Nucleus accumbens (tissue), 56 donors: ENCODE measurements at places on chromosomes 3 and 15.

GRCh38 chr3:77726517-77726916, 686.6 kb downstream of the ROBO2 start:
- no peak for DNase-seq

GRCh38 chr3:152460936-152461335, 192.2 kb downstream of the MBNL1 start:
- DNase-seq = no peak

DNA sequence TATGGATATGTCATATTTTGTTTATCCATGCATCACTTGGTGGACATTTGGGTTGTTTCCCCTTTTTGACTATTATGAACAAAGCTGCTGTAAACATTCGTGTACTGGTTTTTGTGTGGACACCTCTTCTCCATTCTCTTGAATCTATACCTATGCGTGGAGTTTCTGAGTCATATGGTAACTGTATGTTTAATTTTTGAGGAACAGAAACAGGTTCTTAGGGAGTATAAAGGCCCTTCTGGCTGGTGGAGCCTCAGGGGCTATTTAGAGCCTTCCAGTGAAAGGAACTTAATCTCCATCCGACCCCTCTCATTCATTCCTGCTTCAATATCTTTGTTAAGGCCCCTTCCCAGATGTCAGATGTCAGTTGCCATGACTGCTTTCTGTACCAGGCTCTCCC, 14.1 kb upstream of the CTXND1 start:
- DNase-seq = no peak

- no peak for DNase-seq
These were observed 120.2 kb downstream of the TFDP2 start for GRCh38 chr3:142029052-142029642.

DNA sequence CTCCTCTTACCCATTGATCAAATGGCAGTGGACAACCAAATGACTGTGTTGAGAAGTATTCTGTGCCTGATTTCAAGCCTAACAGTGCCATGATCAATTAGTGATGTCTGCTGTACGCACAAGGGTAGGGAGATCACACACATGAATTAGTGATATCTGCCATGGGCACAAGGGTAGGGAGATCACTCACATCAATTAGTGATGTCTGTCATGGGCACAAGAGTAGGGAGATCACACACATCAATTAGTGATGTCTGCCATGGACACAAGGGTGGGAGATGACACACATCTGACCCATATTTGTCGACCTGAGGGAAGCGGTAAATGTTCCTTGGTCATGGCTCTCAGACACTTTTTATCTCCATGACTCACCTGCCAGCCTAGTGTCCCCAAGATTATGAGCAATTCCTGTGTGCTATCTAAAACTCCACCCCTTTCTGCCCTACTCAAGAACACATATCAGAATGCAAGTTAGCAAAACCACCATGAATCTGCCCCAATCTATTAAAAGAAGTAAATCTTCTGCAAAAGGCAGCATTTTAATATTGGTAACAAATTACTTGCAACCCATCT, 165.0 kb downstream of the NTRK3 start:
- no peak for DNase-seq

DNA sequence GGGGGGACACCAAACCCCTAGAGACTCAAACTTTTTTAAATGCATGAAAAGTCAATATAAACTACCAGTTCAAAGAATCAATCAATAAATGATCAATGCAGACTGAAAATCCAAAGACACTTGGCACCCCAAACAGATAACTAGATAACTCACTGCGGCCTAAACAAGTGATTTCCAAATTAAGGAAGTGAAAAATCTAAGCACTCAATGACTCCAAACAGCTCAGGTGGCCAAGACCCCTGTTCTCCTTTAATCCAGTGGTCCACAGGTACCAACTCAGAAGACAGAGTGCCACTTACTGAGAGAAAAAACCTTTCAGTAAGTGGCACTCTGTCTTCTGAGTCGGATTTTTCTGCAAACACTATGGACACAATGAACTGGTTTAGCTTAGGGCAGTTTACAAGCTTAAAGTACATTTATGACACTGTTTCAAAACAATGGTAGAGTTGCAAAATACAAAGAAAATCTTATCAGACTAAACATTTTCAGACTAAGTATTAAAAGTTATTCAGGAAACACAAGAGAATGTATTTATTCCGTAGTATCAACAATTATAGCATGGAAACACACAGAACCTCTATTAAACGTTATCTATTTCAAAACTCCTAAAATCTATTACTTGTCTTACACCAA, 4.7 kb downstream of the DLG1 start:
- no peak for DNase-seq

- DNase-seq = no peak
These were observed 16.4 kb downstream of the CORO2B start for GRCh38 chr15:68595260-68595564.

GRCh38 chr3:114126461-114126860, 52.4 kb downstream of the DRD3 start:
- no peak for DNase-seq

DNA sequence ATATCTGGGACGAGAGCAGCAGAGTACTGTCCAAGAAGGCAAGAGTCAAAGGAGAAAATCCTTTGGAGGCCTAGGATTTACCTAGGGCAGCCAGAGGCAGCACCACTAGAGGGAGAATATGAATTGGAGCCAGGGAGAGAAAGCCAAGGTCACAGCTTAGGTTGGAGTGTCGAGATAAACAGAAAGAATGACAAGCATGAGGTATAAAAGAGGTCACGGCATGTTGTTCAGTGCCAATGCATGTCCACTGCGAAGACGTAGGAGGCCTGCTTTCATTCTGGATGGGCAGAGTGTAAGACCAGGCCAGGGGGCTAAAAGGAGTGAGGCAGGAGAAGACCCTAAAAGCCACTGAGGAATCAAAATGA, 47.2 kb downstream of the THBS1 start:
- DNase-seq = no peak

- DNase-seq = no peak
These were observed 540.8 kb upstream of the SGO1 start for GRCh38 chr3:20726786-20727185.

DNA sequence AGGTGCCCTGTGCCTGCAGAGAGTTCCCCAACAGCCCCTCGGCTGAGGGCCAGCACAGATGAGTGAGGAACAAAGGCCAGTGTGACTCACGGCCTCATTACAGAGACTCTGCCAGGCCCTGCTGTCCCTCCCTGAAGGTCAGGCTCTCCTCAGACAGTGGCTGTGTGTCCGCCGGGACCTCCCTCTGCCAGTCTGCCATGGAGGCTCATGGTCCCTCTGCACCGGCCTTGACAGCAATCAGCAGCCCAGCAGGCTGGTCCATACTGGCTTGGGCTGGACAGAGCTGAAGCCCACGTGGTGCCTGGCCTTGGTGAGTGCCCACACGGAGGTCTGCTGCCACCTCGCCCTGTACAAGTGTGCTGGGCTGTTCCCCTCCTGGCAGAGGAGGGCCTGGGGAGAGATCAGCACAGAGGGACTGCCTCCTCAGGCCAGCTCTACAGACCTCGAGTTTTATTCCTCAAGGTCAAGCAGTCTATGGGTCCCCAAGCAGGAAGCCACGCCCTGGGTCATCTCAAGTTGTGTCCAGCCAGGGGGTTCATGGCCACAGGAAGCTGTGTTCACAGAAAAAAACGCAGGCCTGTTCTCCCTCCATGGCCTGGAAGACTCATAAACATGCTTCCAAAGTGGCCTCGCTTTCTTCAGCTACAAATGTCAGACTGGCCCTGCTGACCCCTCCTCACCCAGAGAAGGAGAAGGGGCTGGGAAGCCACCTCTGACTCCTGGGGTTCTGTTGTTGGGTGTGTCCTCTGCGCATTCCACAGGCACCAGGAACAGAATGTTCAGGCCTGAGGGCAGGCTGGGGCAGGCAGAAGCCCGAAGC, 27.0 kb downstream of the SLC41A3 start:
- DNase-seq = no peak

DNA sequence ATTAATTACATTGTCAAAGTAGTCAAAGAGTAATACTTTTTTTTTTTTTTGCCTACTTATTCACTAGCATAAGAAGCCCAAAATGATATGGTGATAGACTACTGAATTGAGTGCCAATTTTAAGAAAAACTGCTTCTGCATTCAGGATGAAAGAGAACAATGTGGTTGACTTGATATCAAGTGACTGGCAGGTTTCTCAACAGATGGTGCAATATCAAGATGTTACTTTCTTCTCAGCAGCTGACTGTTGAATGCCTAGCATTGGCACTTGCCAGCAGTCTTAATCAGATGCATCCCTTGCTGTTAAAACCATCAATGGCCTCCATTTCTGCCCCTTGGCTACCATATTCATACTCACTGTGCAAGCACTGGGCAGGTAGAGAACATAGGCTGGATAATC, 863.2 kb downstream of the GBE1 start:
- DNase-seq = no peak

- no peak for DNase-seq
These were observed 88.6 kb downstream of the LPP start for GRCh38 chr3:188242436-188243123.

- no peak for DNase-seq
These were observed 81.1 kb downstream of the IQCH start for GRCh38 chr15:67335534-67336222.

GRCh38 chr3:39192490-39193092, at the start of gene XIRP1:
Gene XIRP1, minus strand, starts transcription at chr3:39192595. Its CDS starts 3,150 bp downstream, at chr3:39189445.
- DNase-seq = no peak

DNA sequence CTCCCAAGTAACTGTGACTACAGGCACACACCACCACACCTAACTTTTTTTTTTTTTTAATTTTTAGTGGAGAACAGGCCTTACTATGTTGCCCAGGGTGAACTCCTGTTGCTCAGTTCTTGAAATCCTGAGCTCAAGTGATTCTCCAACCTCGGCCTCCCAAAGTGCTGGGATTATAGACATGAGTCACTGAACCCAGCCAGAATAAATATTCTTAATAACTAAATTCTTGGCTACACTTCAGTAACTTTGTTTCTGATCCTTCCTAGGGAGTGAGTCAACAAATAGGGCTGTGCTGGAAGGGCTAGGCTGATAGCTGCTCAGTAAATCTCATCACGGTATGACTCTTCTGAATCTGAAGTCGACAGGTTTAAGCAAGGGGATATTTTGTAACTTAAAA, 56.6 kb downstream of the P3H2 start:
- DNase-seq = no peak

DNA sequence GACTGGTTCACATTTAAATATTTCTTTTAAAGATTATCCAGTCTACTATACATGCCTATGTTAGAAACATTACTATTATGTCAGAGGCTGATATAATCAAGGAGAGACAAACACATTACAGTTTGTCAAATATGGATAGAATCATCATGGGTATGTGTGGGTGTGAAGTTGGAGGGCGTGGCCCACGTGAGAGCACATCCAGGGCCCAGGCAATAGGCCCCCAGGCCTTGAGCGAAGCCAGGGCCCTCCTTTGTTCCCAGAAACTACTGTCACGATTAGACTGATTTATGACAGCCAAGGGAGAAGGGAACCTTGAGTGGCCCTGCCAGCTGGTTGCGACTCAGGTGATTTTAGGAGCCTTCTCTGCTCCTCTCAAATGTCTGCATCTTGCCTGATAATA, 26.9 kb upstream of the LDHAL6B start:
- no peak for DNase-seq

DNA sequence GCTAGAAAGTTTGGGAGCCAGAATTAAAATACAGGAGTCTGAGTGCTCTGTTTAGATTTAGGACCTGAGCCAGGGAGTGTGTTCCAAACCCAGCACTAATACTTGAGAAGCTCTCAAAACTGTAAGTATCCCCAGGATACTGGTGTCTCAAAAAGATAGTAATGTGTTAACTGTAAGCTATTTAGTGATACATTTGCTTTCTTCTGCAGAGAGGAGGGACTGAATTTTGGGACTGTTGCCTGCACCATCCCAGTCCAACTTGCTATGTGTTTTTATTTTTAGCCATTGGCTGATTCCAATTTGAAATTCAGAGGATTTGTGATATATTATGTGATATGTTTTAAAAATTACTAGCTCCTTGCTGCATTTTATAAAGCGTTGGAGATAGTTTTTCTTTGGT, 31.5 kb downstream of the UBE2E1 start:
- no peak for DNase-seq

DNA sequence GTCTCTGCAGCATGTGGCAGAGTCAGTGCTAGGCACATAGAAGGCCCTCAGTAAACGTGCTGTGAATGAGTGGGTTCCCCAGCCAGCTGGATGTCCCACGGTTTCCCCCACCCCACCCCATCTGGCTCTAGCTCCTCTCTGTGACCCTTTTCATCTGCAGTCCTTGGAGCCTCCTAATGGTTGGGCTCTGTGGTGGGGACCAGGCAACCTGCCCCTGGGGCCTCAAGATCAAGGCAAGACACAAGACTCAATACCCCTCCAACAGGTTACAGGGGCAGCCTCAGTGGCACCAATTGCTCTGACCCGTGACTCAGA, 17.1 kb upstream of the CYP11A1 start:
- no peak for DNase-seq

DNA sequence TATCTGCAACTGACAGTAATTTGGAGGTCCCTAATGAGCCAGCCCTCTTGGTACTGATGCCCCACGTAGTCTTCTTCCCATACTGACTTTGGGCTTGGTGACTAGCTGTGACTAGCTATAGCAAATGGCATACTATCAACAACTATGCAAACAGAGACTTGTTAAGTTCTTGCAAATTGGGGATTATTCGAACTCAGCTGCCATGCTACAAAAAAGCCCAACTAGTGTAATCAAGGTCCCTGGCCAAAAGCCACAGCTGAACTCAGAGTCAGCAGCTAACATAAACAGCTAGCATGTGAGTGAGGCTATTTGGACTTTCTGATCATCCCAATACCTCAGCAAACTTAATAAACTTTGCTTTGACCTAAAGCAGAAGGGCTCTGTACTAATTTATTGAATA, 121.2 kb upstream of the PLXND1 start:
- DNase-seq = no peak

DNA sequence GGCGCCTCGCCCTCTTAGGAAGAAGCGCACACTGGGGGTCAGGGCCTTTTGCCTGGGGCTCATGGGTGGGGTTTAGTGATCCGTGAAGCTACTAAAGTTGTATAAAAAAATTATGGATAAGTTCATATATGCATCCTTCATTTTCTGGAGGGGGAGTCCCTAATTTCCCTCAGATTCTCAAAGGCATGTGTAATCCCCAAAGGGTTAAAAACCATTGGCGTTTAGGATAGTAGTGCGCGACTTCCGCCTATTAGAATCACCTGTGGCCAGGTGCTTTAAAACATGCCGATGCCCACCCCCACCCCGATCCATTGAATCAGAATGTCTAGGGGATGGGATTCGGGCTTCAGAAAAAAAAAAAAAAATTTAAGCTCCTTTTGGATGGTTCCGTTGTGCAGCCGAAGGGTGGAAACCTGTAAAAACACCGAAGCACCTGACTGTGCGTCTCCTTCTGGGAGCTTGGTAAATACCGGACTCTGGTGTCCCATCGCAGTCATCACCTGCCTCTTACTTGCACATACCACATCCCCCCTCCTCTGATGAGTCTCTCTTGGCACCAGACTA, 570 bp downstream of the APH1B start:
- DNase-seq = peak; percentile 5

DNA sequence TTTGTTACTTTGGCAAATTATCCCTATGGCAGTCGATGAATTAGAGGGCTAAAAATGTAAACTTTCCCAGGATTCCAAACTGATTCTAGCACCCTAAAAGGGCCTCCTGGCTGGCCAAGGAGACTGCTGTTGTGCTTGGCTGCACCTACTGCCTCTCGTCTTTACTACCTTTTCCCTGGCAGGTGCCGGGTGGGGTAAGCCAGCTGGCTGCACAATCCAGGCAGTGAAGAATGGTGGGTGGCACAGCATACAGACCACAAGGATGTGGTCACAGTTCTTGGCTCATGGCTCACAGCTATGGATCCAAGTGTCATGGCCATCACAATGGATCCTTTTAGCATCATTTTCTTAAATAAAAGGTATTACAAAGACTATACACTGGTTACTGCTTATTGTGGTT, 20.7 kb upstream of the SLC25A26 start:
- DNase-seq = no peak
